ENCODE measurements at places on chromosomes 3 and 15.

DNA sequence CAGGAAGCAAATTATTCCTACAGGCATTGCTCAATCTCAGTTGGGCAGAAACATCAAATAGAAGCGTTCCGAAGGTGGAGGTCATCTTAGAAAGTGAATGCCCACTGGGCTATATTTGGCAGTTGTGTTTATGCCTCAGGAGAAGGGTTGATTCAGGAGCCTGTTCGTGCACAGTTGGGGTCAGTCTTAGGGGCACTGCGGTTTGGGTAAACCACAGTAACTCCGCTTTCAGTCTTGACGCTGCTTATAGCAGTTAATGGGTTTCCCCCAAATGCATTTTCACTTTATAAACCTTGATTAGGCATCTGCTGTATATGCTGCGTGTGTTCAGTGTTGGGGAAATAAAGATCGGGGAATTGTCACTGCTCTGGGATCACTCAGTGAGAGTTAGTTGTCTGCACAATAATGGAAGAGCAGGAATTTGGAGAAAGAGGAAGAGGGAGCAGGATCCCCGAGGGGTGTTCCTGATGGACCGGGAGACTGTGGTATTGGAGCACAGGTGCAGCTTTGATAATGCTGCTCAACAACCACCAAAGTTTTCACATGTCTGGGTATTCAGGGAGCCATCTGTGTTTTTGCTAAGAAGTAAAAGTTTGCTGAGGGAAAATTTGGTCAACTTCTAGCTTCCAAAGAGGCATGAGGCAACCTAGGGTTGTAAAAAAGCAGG is 124.3 kb upstream of the EIF1B start:
- no peak for DNase-seq

GRCh38 chr3:151228666-151229040 is 25.6 kb upstream of the GPR171 start:
- no peak for DNase-seq

GRCh38 chr3:138009476-138010272 is at the start of gene CLDN18:
Gene CLDN18, plus strand, starts transcription at chr3:138010165. Its CDS starts 61 bp downstream, at chr3:138010226.
- DNase-seq = no peak

DNA sequence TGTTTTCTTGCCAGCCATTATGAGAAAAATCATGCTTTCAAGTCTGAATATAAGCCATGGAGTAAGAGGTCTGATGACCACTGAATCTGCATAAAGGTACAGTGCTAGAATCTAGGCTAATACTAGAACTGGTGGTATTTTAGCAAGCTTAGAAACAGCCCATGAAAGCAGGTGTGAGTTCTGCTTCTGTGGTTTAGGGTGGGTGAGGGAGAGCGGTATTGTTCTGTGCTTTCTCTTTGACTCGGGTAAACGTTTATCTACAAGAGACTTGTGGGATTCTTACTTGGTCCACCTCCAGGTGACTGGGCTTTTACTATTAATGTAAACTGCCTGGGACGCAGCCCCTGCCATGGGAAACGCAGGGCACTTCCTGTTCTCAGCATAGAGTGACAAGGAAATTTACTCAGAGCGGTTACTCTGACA is 55.2 kb downstream of the PGPEP1L start:
- no peak for DNase-seq

GRCh38 chr3:33211444-33211843 is 7.2 kb downstream of the SUSD5 start:
- no peak for DNase-seq

DNA sequence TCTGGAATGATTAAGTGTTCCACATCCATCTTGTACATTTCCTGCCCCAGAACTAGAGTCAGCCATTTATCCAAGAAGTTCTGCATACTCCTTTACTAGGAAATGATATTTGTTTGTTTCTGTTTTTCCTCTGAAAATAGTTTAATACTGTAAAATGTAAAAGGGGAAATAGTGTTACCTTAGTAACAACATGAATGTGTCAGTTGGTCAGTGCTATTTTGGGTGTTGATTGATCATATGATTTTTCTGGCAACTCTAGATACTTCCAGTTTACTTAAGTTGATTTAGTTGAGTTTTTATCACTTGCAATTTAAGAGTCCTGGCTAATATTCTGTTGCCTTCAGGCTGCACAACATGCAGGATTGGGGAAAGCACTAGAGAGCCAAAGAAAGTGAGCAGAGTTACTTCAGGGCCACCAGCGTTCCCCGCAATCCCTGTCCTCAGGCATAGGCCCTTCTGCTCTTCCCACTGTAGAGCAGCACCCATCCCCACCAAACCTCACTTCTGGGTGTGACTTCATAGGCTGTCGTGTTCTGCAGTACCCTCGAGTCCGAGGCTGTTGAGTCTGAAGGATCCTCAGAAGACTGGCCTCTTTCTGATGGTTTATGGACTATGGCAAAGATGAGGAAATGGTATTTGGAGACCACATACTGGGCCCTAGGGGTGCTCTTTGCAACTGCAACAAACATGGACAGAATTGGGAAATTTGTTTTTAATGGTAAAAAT is 69.0 kb downstream of the CHD2 start:
- DNase-seq = no peak

DNA sequence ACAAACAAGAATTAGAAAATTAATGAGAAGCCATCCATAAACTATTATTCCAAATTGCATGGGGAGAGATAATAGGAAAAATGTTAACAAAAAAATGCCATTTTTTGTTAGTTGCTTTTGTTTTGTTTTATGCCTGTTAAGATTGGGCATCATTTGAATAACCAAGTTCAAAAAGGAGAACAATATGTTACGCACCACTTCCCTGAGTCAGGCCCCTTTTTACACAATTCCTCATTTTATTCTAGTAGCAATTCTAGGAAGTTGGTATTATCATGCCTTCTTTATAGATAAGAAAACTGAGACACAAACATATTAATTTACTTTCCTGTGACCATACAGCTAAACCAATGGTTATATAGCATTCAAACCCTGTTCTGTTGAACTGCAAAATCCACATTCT is 736.9 kb upstream of the CCDC54 start:
- DNase-seq = no peak

GRCh38 chr3:40627095-40627494 is 102.3 kb downstream of the ZNF621 start:
- DNase-seq = no peak

- DNase-seq = no peak
Measured at GRCh38 chr3:111998636-111999483, at the start of gene TAGLN3. Gene TAGLN3, plus strand, starts transcription at chr3:111998922. Its CDS starts 501 bp downstream, at chr3:111999423.

DNA sequence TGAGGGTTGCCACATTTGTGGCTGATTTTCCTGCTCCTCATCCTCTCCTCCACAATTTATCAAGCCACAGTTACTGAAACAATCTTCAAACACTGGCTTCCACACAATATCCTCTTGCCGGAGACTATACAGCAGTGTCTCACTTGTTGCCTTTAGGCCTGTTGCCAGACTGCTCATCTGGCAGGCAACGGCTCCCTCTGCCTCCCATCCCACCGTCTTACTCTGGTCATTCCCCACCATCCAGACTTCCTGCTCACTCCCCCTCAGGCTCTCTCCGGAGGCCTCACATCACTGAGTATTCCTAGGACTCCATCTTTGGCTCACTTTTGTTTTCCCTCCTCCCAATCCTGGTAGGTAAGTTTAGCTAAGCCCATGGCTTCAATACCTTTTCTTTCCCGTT is 301.9 kb downstream of the IL20RB start:
- DNase-seq = no peak

- no peak for DNase-seq
Measured at GRCh38 chr3:37329465-37329864, 155.1 kb upstream of the LRRFIP2 start.

DNA sequence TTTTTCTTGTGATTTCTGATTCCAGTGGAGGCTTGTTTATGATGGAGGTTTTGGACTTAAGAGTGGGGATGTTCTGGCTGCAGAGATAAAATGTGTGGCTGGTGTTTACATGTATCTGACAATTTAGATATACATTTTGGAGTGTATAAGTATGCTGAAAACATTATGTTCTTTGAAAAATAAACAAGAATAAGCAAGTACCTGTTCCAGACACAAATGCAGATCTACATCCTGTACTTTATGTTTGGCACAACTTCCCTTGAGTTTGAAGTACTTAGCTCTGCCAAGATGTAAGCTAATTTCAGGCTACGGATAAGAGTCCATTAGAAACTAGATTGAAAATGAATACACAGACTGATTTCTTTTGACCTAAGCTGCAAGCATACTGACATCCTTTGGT is 277.2 kb downstream of the CHST2 start:
- no peak for DNase-seq

DNA sequence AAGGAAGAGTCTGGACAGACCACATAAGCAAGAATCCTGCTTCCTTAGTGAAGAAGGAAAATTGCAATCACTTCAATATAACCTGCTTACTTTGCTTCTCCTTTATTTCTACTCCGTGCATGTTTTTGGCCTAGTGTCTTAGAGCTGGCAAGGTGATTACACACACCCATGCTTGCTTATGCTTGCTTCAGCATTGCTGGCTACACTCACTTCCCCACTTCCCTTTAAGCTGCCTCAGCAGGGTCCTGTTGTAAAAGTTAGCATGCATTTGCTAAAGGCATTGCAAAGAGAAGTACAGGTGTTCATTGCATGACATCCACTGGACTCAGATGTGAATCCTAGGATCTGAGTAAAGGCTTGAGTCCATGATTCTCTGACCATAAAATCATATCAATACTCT is 47.5 kb upstream of the STT3B start:
- no peak for DNase-seq

DNA sequence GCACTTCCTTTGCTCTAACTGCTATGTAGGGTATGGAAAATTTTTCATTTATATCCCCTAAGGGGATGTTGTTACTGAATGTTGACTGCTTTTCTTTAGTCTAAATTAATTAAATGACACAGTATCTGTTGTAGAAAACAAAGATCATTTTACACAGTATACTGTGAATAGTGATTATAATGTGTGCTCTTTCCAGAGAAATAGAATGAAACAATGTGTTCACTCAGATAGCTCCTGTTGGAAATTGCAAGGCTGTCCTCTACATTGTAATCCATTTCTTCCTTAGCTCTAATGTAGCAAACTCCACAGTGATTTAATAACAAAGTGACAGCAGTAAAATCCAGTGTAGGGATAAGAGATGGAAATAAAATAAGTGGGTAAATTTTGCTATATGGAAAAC is 159.0 kb upstream of the VEPH1 start:
- DNase-seq = no peak

DNA sequence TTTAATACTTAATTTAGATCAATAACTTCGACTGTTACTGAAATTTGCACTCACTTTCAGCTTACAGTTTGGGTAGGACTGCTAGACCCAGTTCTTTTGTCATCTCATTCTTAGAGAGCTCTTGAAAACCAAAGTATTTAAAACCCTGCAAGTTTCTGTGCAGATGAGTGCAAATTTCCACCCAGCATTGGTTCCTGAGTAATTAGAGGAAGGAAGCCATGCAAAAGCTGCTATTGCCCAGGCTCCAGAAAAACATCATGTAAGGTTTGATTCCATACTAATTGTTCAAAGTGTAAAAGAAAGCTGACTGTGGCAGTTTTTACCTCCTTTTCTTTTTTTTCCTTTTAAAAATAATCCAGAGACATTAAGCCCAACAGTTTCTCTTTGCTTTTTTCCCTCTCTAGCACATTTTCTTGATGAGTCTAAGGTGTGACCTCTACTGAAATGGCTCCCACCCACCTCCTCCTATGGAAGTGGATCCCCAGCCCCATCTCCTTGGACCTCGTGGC is 30.3 kb downstream of the ABHD2 start:
- DNase-seq = no peak

DNA sequence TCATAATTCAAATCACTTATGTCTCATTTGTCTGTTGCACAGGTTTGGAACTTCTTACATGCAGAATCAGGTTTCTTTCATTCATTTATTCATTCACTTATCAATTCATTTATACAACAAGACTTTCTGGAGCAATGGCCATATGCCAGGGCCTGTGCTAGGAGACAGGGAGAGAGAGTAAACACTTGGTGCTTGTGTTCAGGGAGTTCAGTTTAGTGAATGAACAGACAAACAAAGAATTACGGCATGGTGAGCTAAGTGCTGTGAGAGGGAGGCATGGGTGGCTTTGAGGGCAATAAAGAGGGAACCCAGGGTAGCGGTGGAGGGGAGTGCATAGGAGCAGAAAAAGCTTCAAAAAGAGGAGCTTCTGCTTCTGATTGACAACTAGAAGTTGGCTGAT is 8.5 kb upstream of the IREB2 start:
- DNase-seq = no peak

DNA sequence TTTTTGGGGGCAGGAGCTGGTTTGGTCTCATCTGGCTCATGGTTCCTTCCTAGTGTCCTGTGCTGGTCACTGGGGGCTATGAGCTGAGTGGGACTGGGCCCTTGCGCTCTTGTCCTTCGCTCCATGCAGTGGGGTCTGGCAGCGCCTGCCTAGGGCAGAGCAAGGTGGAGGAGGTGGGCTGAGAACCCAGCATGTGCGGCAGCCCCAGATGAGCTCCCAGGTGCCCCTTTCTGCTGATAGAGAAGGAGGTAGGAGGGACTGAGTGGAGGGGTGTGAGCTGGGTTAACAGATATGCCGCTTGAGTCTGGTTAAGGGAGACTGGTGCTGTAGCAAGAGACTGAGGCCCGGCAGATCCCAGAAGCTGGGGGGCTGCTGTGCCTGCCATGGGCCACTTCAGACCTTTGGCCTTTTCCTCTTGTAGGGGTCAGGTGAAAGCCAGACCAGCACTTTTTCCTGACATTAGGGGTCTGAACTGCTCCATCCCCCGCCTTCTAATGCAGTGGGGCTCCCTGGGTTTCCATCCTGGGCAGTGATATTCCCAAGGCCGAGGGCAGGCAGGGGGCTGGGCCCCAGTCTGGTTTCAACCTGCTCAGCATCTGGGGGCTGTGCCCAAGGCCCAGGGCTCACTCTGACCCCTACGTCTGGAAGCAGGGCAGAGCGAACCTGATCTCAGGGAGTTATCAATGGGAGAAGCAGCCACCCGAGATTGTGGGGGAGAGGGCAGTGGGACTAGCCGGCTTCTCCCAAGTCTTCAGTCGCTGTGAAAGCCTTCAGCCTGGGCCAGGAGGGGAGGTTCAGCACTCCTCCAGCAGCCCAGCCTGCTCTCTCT is 62.9 kb upstream of the PRR23C start:
- no peak for DNase-seq

DNA sequence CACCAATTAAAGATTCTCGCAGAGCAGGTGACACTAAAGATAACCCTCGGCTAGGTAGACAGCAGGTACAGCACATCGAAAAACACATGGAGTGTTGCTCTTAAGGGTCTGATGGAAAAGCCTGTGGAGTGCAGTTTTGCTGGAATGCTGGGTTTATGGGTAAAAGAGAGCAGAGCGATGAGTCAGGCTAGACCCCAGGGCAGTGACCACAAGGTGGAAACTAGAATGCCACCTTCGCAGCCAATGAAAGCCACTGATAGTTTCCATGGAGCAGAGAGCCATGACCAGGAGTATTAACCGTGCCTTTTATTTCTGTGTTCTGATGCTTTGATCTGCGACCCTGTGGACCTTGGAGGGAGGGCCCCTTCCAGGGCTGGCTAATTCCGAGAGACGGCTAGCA is 149.8 kb downstream of the GABRB3 start:
- DNase-seq = no peak

- DNase-seq = no peak
Measured at GRCh38 chr15:63156086-63156710, 1.1 kb downstream of the RPS27L start.

- DNase-seq = no peak
Measured at GRCh38 chr3:40652072-40652471, 127.3 kb downstream of the ZNF621 start.

Data from effector memory CD4-positive, alpha-beta T cell (primary cell).